ENCODE measurements at places on chromosomes 12 and 14.

DNA sequence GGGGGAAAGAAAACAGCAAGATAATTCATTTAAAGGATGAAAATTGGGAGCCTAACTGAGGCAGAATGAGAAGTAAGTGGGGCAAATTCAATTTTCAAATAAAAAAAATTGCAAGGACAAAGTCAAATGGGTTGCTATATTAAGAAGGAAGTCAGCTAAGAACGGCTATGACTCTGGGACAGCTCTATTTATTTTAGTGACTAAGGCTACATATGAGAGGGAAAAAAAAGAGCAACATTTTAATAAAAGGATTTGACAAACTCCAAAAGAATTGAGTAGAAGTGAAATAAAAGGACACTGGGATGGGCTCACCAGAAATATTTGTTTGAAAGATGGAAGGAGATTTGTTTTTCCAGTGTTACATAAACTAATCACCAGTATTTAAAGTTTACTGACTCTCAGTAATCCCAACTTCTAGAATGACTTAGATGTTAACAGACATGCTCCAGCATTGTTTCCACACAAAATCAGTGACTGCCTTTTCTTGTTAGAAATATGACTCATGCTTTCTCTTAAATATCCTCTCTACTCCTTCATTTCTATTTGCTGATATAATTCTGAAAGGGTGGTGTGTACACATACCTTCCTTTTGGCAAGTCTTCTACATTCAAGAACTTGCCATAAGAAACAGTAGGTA, 198.5 kb downstream of the SLC25A21 start:
- peak; percentile 75 for DNase-seq

DNA sequence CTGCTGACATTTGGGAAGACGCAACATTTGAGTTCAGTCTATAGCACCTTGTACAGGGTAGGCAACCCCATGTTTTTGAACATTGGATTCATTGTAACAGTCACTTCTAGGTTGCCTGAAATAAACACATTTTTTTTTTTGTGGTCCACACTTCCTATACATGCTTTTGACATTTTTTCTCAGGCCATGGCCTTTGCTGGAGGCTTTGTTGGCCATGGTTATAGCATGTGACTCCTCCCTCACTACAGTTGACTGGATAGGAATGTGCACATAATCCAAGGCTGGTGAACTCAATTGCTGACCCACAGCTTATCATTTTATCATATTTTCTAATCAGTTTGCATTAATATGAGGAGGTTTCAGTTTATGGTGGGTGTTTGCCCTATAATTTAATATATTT, 60.6 kb downstream of the TMEM117 start:
- DNase-seq = no peak

- peak; percentile 7 for DNase-seq
These were observed 28.1 kb downstream of the ZFHX2 start for GRCh38 chr14:23523229-23524016.

GRCh38 chr14:89640141-89640540, 223.1 kb upstream of the FOXN3 start:
- DNase-seq = peak; percentile 45

- no peak for DNase-seq
These were observed 513.0 kb downstream of the TMEM121 start for GRCh38 chr14:106039400-106039799.

DNA sequence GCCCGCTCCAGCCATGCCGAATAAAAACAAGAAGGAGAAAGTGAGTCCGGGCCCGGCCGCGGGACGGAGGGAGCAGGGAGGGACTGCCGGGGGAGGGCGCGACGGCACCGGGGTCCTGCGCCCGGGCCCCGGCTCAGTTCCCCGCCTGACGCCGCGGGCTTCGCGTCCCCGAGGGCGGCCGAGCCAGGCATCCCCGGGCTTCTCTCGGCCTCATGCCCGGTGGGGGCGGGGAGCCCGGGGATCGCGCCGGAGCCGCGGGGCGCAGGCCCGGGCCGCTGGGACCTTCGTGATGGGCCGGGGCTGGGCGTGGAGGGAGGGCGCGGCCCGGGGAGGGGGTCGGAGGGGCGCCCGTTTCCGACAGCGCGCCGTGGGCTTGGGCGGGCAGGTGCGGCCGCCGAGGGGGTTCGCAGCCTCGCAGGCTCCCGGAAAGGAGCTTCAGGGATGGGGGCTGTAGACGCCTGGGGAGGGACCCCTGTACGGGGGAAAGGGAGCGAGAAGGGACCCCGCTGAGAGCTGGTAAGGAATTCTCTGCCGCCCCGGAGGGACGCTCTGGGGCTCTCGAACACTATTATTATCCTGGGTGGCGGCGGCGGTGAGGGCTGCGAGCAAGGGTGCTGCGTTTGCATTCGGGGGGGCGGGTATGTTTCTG, 496 bp downstream of the PPP2R5C start:
- no peak for DNase-seq

- DNase-seq = no peak
These were observed 28.2 kb downstream of the TTC8 start for GRCh38 chr14:88852632-88853031.

DNA sequence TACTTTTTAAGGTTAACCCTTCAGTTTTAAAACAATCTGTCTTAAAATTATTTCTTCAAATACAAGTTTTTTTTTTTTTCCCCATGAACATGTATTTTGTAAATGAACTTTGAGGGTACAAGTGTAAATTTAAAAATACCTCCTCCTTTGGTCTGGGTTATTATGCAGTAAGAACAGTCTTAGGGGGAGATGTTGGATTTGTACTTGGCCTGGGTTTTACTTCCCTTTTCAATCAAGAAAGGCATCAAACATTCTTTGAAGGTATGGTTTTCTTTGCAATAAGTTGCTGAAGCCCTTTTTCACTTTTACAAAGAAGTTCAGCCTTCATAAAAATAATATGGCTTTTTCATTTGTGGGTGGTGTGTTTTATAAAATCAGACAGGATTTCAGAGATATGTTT, 20.5 kb downstream of the WBP11 start:
- DNase-seq = no peak

DNA sequence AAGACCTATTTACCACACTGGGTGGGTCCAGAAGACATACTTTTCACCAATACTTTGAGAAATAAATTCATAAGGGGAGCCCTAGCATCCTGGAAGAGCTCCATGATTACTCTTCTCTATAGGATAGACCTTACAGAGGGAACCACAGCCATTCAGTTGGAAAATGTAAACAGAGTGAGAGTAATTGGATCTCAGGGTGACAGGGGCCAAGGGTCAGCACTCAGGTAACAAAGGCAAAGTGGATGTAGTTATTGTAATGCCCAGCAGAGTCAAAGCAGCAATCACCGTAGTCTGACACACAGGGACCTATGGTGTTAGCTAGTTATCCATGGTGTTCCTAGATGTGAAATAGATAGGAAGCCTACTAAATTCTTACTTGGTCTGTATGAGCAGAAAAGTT, 10.8 kb upstream of the GTF2A1 start:
- no peak for DNase-seq
